ENCODE measurements at places on chromosomes 2 and 18.
A peak's percentile ranks its signal among the peaks of the same experiment; 100 is the strongest.

GRCh38 chr2:184272056-184272455, 326.3 kb upstream of the ZNF804A start:
- no peaks in the 10 kb centered on the region for H3K4me1 ChIP-seq
- no peaks in the 10 kb centered on the region for H3K36me3 ChIP-seq
- H3K27ac ChIP-seq: no peak overlapping the region

DNA sequence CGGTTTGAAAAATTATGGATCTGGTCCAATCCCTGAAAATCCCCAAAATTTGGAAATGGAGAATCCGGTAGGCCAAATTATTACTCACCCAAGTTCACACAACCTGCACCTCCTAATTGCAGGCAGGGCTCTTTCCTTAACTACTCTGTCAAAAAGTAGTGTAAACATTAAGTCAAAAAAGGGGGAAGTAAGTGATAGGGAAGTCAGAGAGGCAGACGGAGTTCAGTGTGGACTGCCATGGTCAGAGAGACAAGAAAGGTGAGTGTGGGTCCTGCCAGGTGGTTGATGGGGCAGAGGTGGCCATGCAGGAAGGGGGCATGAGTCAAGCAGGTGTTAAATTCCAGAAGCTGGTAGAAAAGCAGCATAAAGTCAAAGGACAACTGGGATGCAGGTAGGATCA, 104.7 kb upstream of the STPG4 start:
- no peak overlapping the region for H3K4me3 ChIP-seq
- no peaks in the 10 kb centered on the region for H3K4me1 ChIP-seq
- no peaks in the 10 kb centered on the region for H3K36me3 ChIP-seq
- no peak overlapping the region for H3K27ac ChIP-seq
- DNase-seq: no peak
- no peaks in the 10 kb centered on the region for H3K27me3 ChIP-seq

DNA sequence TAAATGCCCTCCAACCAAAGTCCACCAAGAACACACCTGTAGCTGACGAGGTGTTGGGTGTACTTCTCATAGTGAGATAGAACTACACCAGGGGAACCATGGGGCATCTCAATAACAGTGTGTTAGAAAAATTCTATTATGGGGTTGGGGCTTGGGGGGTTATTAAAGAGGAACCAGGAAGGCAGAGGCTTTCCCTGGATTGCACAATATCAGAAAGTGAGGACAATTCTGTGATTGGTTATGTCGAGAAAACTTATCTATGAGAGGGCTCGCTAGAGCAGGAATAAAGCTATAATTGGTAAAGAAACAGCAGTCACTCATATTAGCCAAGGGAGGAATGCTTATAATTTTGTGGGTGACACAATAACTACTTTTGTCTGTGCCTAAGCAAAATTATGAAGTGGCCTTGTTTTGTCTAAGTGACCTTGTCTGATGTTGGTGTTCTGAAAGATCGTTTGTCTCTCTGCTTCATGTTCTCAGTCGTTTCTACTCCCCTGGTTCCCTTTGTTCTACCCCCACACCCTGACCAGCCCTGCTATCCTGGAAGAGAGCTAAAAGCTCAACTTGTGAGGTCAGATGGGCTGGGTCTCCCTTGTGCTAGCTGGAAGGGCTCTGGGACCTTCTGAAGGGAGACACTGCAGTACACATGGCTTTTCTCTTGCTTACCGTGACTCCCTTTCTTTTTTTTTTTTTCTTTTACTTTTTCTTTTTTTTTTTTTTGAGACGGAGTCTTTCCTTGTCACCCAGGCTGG, 21.6 kb upstream of the INO80C start:
- DNase-seq: no peak
- no peak overlapping the region for H3K27ac ChIP-seq
- H3K27me3 ChIP-seq: no peaks in the 10 kb centered on the region
- no peaks in the 10 kb centered on the region for H3K4me1 ChIP-seq

DNA sequence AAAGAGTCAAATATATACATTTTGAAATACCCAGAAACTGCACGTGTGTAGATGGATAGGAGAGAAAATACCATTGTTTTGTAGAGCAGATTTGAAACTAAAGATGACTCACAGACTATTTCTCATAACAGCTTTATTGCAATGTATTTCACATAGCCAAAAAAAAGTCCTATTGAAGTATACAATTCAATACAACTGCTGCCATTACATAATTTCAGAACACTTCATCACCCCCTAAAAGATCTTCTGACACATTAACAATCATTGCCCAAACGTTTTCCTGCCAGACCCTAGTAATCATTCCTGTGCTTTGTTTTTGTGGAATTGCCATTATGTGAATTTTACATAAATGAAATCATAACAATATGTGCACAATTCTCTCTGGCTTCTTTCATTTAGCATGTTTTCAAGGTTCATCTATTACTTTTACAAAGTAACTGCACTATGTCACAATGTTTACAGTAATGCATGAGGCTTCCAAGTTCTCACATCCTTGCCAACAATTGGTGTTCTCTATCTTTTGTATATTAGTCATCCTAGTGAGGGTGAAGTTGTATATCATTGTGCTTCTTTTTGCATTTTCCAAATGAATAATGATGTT, 378.6 kb upstream of the CWC22 start:
- no peaks in the 10 kb centered on the region for H3K36me3 ChIP-seq
- no peaks in the 10 kb centered on the region for H3K27me3 ChIP-seq
- H3K4me3 ChIP-seq: no peak overlapping the region
- no peaks in the 10 kb centered on the region for H3K4me1 ChIP-seq
- DNase-seq: peak; percentile 48
- no peak overlapping the region for H3K27ac ChIP-seq

- no peak overlapping the region for H3K4me3 ChIP-seq
- no peak overlapping the region for H3K27ac ChIP-seq
- H3K27me3 ChIP-seq: no peaks in the 10 kb centered on the region
- no peak for DNase-seq
These were observed 16.4 kb upstream of the RBM44 start for GRCh38 chr2:237782181-237782580.

All from endothelial cell of umbilical vein (primary cell).